ENCODE measurements at places on chromosomes 4 and X. TPM values are rescaled to one million over a fixed set of nuclear protein-coding genes. Genes with fewer than 3 reads are reported as not detected.

The ARHGAP6 gene
- not detected for total RNA-seq

The PDCL2 gene
- total RNA-seq = not detected

The SPANXD gene
- total RNA-seq = not detected

The CFI gene
- total RNA-seq = not detected

The ENPP6 gene
- 5.5 TPM for total RNA-seq

The NEIL3 gene
- 20.2 TPM for total RNA-seq

The C4orf50 gene
- 1.9 TPM for total RNA-seq

The TMSB15C gene
- 4.6 TPM for total RNA-seq

The LYAR gene
- total RNA-seq = 32.7 TPM

The WDR44 gene
- total RNA-seq = 15.9 TPM

The CCDC110 gene
- not detected for total RNA-seq

The ASB12 gene
- total RNA-seq = not detected

The SLC6A14 gene
- not detected for total RNA-seq

The FGFBP1 gene
- not detected for total RNA-seq

The GYPE gene
- total RNA-seq = not detected

The FAAH2 gene
- 16.1 TPM for total RNA-seq

The CXCL9 gene
- 0.12 TPM for total RNA-seq

The MAML3 gene
- 0.73 TPM for total RNA-seq

The FGG gene
- not detected for total RNA-seq

The EXOC1 gene
- total RNA-seq = 28.1 TPM

Data from T-helper 1 cell treated with Interleukin-12 subunit alpha and Interleukin-12 subunit beta and Interleukin-4 antibody, amounts not matched to agents 30 ng/mL and 1 ng/mL, for 36 hours (primary cell).